Type B pancreatic cell (in vitro differentiated cells): ENCODE measurements at places on chromosomes 1 and 21.

DNA sequence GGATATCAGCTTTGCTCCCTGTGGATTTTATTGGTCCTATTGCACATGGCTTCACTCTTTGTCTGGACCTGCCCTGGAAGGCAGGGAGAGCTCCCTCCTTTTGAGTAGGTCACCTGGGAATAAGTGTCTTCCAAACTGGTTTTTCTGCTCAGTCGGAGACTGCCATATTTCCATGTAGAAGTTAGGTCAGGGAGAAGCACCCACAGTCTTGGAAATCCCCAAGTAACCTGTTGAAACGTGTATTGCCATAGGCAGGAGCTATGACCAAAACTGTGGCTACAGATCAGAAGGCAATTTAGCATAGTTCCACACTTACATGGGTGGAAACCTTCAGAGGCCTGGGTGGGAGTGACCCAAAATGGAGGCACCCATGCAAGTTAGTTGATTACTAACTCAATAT is 3.5 kb upstream of the GNG12 start:
- DNase-seq, result no peak

- DNase-seq, result no peak
These were observed 45.5 kb downstream of the MRPL37 start for GRCh38 chr1:54245501-54245900.

DNA sequence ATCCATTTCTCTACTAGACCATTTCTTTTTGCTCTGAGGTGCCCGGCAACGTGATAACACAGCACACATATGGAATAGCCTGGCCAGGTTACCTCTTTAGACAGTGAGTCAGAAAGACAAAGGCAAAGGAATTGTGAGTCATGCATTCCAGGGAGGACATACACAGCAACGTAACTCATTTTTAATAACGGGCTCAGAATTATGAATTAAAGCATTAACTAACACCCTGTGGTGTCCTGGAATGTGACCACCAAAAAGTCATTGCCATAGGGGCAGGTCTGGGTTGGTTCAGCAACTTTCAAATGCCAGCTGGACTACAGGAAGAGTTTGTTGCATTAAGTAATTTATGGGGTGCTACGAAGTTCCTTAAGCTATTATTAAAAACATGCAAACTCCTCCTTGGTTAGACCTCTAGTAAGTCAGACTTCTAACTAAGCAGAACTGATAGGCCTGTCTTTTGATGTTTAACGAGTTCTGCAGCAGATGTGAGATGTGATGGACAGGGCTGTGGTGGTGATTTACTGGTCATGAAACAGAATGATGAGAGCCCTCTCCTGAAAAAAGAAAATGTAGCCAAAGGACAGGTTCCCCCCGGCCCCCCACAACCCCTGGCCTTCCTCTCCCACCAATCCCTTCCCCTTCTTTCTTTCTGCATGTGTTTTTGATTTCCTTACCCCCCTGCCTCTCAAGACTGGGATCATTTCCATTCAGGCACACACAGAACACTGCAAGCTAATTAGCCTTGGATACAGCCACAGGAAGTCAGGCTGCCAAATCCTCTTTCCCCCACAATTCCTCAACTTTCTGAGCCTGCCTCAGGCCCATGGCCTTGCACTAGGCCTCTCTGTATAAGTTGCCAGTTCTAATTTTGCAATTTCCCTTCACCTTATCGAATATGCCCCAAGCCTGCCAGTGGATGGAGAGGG is 88.9 kb upstream of the HAO2 start:
- DNase-seq, result no peak

DNA sequence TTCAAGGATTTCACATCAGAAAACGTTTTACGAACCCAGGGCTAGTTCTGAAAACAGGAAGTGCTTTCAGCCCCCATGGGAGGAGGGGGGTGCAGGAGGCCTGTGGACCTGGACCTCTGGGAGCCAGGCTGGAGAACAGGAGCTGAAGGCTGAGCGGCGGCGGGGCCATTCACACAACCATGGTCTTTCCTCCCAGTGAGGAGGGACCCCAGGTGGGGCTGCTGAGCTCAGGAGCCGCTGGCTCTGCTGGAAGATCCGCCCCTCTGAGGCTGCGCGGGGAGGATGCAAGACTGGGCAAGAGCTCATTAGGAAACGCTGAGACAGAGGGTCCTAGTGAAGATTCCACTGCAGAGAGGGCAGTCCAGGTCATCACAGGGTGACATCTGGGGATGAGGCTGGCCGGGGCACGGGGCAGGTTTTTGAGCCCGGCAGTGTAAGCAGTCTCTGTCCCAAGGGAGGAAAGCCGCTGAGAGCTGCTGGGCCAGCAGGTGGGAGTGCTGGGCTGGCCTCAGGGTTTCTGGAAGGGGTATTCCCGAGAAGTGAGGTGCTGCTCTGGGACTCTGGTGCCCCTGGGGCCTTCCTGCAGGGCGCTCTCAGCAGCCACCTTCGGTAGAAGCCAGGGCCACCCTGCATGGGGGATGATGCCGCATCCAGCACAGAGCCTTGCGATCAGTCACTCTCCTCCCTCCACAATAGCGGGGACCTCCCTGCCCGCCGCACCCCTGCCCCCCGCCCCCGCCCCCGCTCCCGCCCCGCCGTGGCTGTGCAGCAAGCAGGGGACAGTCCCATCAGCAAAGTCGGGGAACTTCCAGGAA is 7.5 kb downstream of the MX2 start:
- no peak for DNase-seq

- DNase-seq, result no peak
These were observed 780 bp downstream of the HIVEP3 start for GRCh38 chr1:41917835-41918449.

DNA sequence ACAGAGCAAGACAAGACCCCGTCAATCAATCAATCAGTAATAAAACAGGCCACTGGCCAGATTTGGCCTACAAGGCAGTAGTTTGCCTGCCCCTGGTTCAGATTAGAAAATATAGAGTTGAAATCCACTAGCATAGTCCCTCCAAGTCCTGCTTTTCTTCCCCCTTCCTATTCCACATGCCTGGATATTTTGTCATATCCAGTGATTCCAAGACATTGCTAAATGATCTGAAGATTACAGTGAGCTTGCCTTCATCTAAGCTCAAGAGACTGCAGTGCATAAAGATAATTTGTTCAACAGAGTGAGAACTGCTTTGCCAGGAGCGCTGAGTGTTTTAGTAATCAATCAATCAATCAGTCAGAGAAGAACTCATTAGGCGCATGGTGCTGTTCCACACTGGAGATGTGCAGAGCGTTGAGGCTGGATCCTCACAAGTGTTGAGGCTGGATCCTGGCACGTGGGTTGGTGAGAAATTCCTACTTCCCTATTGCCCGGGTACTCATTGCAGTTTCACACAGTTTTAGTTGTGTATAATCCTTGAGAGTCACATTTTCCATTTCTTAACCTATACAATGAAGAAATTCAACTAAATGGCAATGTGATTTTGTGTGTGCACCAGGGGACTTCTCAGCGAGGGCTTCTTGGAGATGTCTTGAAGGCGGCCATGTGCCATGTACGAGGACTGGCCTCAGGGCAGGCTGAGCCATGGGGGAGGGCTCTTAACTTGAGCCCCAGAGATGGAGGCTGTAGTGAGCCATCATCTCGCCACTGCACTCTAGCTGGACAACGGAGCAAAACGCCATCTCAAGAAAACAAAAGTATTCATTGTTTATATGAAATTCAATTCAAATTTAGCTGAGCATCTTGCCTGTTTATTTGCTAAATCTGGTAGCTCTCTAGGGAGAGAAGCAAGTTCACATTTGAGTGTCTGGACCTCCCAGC is 76.3 kb downstream of the TOMM20 start:
- no peak for DNase-seq

DNA sequence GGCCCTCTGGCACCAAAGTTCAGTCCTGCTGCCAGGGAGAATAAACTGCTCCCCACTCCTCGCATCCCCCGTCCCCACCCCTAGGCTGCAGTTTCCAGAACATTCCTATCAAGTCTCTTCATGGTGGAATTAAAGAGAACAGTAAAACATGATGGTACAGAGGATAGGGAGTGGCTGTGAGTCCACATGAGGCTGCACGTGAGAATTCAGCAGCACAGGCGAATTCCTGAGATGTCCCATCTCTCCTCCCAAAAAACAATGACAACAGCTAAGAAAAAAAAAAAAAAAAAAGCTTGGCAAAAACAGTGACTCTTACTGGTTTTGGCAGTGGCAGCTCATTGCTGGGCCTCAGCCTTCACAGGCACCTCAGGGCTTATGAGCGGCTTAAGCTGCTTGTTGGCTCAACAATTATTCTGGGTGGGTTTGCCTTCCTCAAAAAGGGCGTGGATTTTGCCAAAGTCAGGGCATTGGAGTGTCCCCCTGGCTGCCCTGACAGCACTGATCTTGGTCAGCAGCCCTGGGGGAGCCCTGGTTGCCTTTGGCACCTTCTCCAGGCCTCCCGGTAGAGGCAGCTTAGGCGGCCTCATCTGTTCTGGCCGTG is 5.7 kb upstream of the IFFO2 start:
- DNase-seq, result no peak

GRCh38 chr1:210558302-210558701 is 229.6 kb downstream of the HHAT start:
- DNase-seq, result no peak

- no peak for DNase-seq
These were observed 286.1 kb downstream of the KIF26B start for GRCh38 chr1:245440922-245441321.

- DNase-seq, result no peak
These were observed 50.9 kb upstream of the BCAR3 start for GRCh38 chr1:93732514-93732913.
